Left ventricle myocardium superior (tissue), 1 donor: ENCODE measurements at places on chromosomes 7 and 10. TPM values are rescaled to one million over a fixed set of nuclear protein-coding genes. Genes with fewer than 3 reads are reported as not detected.
A peak's percentile ranks its signal among the peaks of the same experiment; 100 is the strongest.

DNA sequence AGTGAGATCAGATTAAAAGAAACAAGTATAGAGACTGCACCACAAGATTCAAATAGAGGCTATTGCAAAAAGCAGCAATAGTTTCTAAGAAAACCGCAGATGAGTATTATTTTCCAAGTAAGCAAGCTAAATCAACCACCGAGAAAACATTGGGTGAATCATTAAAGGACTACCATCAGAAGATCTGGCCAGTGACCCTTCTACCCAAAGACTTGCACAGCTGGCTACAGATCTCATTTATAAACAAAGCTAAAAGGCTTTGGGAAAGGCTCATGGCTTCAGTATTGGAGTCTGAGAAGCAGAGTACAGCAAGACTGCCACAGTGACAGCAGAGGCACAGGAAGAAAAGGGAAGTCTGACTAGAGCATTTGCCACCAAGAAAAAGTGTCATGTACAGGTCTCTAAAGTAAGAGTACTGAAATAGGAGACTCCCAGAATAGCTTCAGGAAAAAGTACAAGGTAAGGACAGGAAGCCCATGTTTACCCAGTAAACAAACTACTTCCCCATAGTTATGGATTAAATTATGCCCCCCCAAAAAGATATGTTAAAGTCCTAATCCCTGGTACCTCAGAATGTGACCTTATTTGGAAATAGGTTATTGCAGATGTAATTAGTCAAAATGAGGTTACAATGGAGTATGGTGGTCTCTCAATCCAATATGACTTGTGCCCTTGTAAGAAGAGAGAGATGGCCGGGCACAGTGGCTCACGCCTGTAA, 19.0 kb downstream of the STEAP1 start:
- no peak for DNase-seq

GRCh38 chr7:94449151-94449725, 54.5 kb downstream of the COL1A2 start:
- no peak for DNase-seq

TDRD1 gene
- total RNA-seq: 2.7 TPM

GRCh38 chr10:69914398-69915214, 112.9 kb downstream of the COL13A1 start:
- peak; percentile 80 for DNase-seq

DNA sequence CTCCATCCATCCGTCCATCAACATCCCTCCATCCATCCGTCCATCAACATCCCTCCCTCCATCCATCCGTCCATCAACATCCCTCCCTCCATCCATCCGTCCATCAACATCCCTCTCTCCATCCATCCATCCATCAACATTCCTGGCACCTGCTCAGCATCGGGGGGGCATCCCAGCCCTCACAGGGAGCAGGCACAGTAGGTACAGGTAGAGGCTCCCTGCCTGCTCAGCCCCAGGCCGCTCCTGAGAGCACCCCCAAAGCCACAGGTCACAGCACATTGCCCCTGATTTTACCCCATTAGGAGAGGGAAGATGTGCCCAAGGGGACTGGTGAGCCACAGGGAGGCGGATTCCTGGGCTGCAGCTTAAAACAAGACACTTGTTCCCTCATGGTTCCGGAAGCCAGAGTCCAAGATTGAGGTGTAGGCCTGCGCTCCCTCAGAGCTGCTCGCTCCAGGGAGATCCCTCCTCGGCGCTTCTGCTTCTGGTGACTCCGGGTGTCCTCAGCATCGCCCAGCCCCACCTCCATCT, 21.1 kb upstream of the CFAP46 start:
- peak; percentile 9 for DNase-seq

GRCh38 chr10:93749218-93749799, 8.4 kb upstream of the LGI1 start:
- DNase-seq: no peak

C10orf105 gene
- 0.07 TPM for total RNA-seq

MMP21 gene
- not detected for total RNA-seq

HHEX gene
- total RNA-seq: 2.7 TPM

- DNase-seq: no peak
These were observed 5.1 kb upstream of the CYP26A1 start for GRCh38 chr10:93068411-93069244.

DNA sequence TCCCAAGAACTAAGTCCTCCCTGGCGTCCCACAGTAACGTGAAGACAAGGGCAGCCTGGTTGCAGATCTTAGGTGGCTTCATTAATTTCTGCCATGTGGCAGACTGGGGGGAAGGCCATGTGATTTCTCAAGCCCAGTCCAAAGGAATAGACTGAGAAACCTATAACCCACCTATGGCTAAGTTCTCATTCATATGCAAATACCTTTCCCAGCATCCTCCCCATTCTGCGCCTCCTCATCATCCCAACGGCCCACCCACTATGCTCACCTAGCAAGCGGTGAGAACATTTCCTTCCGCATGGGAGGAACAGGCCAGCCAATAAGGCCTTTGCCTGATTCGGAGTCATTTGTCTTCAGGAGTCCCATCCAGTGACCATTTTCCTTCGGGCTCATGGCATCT, 8.2 kb upstream of the CLEC2L start:
- no peak for DNase-seq

DNA sequence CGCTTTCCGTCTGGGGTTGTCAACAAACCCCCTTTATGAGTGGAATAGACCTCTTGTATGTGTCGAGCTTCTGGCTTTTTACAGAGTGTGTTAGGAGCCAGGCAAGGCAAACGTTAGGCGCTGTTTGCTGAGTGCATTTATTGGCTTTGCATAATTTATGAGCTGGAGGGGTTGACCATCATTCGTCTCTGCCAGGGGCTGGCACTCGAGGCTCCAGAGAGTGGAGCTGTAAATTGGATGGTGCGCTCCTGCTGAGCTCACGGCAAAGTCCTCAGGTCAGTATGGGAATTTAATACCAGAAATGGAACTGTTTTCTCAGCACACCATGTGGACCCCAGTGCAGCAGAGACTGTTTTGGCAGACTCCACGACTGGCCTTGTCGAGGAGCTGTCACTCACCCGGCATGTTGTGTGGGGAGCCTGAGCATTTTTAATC, 699.4 kb upstream of the GALNT17 start:
- DNase-seq: no peak

RASSF4 gene
- 93.5 TPM for total RNA-seq

DNA sequence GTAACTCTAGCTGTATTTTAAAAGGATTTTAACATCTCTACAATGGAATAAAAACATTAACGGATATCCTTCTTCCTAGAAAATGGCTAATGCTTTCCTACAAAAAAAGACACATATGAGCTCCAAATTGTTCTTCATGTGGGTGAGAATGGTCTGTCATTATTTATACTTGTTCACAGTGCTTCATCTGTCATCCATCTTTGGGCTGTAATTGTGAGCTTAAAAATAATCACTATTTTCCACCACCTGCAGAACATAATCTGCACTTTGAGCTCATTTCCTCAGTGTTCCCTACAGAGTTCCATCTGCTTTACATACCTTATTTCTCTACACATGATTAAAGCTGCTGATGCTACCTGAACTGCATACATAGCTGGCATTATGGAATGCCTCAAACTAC, 979.1 kb upstream of the C7orf33 start:
- no peak for DNase-seq

PPP1R9A gene
- 26.0 TPM for total RNA-seq

DNA sequence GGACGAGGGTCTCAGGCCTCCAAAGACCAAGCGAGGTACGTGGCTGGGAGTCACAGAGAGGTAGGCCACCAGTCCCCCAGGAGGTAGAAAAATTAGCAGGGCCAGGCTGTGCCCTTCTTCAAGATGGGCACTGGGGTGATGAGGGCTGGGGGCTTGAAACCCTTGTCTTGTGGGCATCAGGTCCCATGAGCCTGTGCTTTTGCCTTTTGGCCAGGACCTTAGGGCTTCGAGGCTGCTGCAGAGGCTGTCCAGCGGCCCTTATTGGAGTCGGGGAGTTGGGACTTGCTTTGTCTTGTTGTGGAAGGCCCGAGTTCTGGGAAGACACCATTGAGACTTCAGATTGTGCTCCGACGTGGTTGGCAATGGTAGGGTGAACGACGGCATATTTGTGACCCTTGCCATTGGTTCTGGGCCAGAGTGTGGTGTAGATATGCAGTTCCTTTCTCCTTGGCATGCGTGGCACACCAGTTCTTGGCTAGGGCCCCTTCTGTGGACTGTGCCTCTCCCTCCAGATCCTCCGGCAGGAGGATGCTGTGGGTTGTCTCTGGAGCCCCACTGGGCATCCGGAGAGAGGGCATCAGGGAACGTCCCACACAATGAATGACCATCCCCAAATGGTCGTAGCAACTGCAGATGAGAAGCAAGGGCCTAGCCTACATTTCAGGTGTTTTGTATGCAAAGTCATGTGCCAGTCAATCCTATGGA, 931 bp downstream of the SH2D4B start:
- DNase-seq: no peak

ICA1 gene
- total RNA-seq: 51.0 TPM

GRCh38 chr10:109861081-109861480, 62.2 kb downstream of the XPNPEP1 start:
- no peak for DNase-seq

DNA sequence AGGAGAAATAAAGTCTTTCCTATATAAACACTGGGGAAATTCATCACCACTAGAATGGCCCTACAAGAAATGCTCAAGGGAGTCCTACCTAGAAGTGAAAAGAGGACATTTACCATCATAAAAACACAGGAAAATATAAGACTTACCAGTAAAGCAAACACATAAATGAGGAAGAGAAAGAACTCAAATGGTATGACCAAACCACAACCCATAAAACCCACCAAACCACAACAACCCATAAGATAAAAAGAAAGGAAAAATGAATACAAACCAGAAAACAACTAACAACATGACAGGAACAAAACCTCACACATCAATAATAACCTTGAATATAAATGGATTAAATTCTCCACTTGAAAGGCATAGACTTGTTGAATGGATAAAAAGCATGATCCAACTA, 71.9 kb upstream of the DIP2C start:
- no peak for DNase-seq

RNLS gene
- total RNA-seq: 23.1 TPM

SPDYE9 gene
- not detected for total RNA-seq

DNA sequence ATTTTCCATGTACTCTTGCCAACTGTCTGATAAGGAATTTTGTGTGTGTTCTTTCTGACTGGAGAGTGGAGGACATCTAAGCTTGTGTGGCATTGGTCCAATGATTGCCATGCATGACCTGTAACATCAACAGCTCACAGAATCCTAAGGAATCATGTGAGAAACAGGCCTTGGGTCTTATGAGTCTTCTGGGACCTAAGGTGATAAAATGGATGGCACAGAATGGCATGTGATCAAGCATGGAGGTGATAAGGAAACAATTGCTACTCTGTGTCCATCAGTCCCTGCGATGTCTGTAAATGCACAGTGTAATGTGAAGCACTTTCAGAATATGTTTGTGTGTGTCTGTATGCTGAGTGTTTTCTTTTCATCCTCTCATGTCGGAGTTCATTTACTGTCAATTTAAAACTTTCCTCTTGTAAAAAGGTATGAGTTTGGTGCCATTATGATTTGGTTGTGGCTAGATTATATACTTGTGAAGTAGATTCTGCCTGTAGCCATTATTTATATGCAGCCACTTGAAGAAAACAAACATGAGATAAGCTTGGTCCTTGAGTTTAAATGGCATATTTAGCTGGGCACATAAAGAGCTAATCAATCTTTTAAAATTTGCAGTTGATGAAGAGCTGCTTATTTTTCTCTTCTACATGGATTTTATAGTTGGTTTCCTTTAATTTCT, 127.5 kb downstream of the VPS50 start:
- DNase-seq: no peak

- DNase-seq: peak; percentile 77
These were observed 33.9 kb downstream of the KAZALD1 start for GRCh38 chr10:101095550-101096213.

- DNase-seq: peak; percentile 6
These were observed 36.2 kb upstream of the RET start for GRCh38 chr10:43040482-43041256.

- DNase-seq: no peak
These were observed 53.6 kb upstream of the ADGRA1 start for GRCh38 chr10:133034092-133034491.

DNA sequence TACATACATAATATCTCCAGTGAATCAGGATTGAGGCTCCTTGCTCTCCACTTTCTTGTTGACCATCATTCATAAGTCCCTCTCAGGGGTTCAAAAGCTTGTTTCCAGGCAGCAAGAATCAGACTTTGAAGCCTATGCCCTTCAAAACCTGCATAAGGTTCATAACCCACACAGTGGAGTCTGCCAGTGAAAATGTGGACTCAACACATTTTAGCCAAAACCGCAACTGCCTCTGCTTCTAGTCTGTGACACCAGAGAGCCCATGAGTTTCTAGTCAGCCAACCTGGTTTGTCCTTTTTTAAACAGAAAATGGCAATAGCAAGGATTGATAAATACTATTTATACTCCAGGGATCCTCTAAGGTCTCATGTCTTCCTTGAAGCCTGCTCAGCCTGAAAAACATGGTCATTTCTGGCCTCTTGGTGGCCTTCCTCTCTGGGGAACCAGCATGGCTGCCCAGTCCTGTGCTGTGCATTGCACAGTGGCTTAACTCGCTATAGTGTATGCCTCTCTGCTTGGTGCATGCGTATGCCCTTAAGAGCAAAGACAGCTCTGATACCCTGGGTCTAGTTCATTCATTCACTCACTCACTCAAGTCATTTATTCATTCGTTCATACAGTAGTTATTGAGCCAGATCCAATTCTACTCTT, 67.5 kb downstream of the WIPF3 start:
- no peak for DNase-seq

HOXA4 gene
- 0.15 TPM for total RNA-seq

STOX1 gene
- total RNA-seq: 0.15 TPM

- DNase-seq: no peak
These were observed 262.9 kb downstream of the PTPRN2 start for GRCh38 chr7:158324397-158325360.

GRCh38 chr7:82106201-82106600, 336.4 kb upstream of the HGF start:
- no peak for DNase-seq
